ENCODE measurements at places on chromosomes 2 and 18.

DNA sequence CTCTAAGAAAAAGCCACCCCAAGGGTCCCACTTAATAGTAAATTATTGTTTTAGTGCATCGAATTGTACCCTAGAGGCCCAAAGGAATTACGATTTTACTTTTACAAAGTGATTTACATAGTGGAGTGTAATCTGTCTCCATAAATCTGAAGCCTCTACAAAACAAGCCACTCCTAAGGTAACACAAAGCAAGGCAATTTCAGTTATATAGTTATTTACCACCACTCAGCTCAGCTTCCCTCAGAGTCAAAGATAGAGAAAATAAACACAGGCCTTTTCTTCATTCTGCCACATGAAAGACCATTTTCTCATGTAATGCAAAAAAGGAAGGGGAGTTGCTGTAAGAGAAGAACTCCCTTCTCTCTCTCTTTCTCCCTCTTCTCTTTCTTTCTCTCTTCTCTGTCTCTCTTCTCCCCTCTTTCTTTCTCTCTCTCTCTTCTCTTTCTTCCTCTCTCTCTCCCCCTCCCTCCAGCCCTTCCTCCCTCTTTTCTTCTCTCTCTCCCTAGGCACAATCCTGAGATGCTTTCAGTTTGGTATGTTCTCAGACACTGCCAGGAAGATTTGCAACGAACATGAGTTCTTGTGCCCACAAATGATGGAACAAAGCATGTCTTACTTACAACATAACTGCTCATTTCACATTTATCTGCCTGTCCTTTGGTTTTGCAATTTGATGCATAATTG is 264.5 kb downstream of the BCL2 start:
- no peak for DNase-seq

- peak; percentile 67 for DNase-seq
Measured at GRCh38 chr2:124683536-124684428, 658.7 kb downstream of the CNTNAP5 start.

- DNase-seq: no peak
Measured at GRCh38 chr2:157320409-157320808, 5.2 kb downstream of the ERMN start.

DNA sequence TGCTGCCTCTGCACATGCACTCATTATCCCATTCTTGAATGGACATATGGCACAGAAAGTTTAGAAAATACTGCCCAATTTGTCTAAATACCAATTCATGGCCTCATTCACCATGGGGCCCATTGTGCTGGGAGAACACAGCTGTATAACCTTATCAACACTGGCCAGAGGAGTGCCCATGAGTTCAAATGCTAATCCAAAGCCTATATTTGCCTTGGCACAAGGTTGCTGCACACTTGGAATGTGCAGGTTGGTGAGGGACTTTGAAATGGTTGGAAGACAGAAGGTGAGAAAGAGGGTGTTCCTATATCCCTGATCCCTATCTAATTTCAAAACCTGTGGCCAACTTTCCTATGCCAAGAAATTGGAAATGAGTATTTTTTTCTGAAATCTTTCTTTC is 693.9 kb upstream of the ID2 start:
- DNase-seq: no peak

DNA sequence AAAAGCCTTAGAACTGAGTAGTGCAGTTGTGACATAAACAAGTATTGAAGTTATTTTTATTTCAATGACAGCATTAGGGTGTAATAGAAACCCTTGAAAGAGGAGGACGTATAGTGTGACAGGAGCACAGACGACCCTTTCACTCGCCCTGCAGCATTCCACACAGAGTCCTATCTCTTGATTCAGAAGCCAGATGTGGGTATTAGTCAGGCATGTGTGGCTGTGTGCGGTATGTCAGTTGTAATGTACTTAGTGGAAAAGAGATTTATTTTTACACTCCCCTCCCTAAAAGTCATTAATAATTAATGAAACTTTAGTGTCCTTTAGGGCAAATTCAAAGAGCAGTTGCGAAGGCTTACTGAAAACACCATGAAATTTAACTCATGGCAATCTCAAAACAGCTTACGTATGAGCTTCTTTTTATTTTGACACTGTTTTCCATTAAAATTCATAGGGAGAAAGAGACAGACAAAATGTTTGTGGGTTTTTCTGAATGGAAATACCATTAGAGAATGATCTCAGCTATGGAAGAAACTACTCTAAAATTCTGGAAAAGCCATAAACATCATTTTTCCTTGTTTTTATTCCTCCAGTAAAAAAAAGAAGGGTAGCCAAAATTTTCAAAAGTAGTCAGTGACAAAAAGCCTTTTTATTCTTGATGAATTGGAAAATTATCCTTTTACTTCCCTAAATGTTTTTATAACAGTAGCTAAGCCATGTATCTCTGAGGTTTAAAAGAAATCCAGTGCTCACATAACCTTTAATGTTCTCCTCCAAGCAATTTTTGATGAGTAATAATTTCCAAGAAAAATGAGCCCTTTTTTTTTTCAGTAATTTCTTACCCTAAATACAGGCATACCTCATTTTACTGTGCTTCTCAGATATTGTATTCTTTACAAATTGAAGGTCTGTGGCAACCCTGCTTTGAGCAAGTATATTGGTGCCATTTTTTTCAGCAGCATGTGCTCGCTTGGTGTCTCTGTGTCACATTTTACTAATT is 84.0 kb upstream of the DSEL start:
- no peak for DNase-seq

DNA sequence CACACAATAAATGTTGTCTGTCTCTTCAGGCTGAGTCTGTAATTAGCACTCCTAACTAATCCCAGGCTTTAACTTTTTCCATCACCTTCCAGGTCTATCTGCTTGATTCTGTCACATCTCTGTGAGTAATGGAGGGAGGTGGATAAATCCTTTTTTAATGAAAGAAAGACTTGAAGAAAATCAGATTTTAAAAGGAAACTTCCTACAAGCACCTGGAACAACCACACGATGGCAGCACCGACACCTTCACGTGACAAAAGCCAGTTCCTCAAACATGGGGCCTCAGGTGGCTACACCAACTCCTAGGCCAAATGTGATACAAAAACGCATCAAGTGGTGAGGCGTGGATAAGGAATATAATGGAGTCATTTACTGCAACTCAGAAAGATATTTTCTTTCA is 41.8 kb downstream of the TGFBRAP1 start:
- DNase-seq: no peak

GRCh38 chr2:109654326-109655050 is 40.3 kb downstream of the SOWAHC start:
- DNase-seq: no peak

GRCh38 chr18:24988253-24988840 is 363.6 kb downstream of the ZNF521 start:
- DNase-seq: no peak

Data from NCI-H1105 (cell line).